PC-3 (cell line): ENCODE measurements at places on chromosomes 11 and 22.

- DNase-seq = no peak
Observed at GRCh38 chr11:85898456-85898855, 43.3 kb downstream of the CCDC83 start.

GRCh38 chr11:75563978-75564552, 2.0 kb downstream of the SERPINH1 start:
- DNase-seq = no peak

DNA sequence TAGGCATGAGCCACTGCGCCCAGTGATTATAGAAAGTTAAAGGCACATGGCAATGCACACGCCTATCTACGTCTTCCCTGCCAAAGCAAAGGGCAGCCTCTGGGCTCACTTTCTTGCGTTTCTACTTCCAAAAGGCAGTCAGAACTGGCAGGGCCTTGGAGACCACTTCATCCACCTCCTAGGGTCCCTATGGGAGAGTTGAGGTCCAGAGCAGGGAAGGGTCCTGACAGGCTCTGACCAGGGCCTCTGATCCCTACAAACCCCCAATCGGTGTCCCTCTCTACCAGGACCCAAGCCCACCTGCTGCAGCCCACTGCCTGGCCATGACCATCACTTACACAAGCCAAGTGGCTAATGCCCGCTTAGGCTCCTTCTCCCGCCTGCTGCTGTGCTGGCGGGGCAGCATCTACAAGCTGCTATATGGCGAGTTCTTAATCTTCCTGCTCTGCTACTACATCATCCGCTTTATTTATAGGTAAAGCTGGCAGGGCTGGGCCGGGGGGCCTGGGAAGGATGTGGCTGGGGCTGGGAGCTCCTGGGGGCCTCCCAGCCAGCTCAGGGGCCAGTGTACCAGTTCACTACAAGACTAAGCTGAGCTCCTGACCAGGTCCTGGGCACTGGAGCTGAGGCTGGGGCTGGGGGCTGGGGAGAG, 1.5 kb downstream of the BEST1 start:
- no peak for DNase-seq

- DNase-seq = no peak
Observed at GRCh38 chr22:43077121-43077877, 11.9 kb downstream of the TTLL1 start.

- no peak for DNase-seq
Observed at GRCh38 chr11:11211186-11211585, 141.9 kb downstream of the CSNK2A3 start.

GRCh38 chr11:124080327-124081001, 34.8 kb upstream of the VWA5A start:
- DNase-seq = peak; percentile 78

GRCh38 chr22:21455334-21456089, 11.7 kb upstream of the TMEM191C start:
- no peak for DNase-seq

DNA sequence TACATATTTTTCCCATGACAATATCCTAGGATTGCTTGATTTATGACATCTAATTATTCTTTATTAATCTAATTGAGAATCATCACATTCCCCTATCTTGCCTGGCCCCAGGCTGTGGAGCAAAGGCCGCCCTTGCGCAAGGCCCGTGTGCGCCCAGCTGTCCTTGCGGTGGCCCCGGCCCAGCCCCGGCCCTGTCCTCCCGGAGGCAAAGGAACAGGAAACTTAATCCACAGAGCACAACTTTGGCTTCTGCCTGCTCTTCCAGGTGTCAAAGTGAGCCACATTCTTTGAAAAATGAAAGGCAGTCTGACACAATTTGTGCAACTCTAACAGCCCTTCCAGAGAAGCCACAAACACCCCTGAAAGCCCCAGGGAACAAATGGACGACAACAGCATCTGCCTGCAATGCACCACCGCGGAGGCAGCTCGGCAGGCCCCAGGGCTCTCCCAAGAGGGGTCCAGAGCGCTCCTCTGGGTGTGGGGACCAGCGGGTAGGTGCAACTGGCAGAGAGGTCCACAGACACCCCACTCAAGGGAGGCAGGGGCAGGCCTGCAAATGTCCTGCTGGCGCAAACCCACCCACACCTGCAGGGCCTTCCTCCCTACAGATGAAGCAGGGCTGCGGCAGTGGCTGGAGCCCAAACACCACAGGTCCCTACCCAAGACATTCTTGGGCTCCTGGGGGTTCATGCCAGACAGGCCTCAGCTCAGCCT, 30.3 kb downstream of the GNB1L start:
- no peak for DNase-seq

- DNase-seq = no peak
Observed at GRCh38 chr11:4495487-4495886, 13.0 kb downstream of the OR52K1 start.

DNA sequence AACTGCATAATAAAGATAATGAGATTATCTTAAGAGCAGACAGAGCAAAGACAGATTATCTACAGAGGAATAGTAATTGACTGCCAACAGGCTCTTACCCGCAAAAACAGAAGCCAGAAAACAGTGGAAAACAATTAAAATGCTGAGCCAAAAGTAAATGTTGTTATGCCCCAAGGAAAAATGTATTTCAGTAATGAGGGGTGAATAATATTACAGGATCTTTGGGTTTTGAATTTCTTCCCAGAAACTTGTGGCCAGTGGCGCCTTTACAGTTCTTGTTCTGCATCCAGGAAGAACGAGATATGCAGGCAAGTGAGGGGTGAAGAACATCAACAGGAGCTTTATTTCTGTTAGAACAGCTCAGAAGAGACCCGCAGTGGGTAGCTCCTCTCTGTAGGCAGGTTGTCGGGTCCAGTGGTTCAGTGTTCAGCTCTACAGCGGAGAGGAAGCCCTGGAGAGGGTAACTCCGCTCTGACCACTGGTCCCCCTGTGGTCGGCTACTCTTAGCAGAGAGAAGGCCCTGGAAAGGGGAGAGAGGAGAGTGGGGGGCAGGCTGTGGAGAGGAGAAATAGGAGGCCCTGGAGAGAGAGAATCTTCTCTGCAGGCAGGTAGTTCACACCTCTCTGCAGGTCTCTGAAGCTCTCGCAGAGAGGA, 51.8 kb upstream of the SC5D start:
- DNase-seq = no peak

GRCh38 chr11:127474766-127475165, 474.2 kb upstream of the KIRREL3 start:
- no peak for DNase-seq

GRCh38 chr11:95904009-95904650, 19.8 kb downstream of the MTMR2 start:
- no peak for DNase-seq

- peak; percentile 83 for DNase-seq
Observed at GRCh38 chr11:134360050-134360835, 28.5 kb downstream of the GLB1L2 start.

- DNase-seq = no peak
Observed at GRCh38 chr11:132142554-132142953, 772.1 kb downstream of the NTM start.

- DNase-seq = no peak
Observed at GRCh38 chr11:69380921-69381581, 87.1 kb downstream of the MYEOV start.

DNA sequence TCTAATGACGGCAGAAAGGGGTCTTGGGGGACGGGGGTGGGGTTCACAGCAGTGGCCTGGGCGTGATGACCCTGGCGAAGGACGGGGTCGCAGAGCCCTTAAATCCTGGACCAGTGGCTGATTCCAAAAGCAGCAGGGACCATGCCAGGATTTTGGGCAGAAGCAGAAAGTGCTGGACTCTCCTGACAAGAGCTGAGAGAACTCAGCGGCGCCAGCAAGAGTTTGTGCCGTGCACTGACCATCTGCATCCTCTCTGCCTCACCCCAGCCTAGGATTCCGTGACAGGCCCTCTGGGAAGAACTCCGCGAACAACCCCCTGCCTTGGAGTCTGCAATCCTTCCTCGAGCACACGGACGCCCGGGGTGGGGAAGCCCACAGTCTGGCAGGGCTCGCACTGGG, 644 bp upstream of the NDUFV1 start:
- DNase-seq = no peak

- peak; percentile 90 for DNase-seq
Observed at GRCh38 chr11:112310419-112310818, 49.8 kb upstream of the PLET1 start.

DNA sequence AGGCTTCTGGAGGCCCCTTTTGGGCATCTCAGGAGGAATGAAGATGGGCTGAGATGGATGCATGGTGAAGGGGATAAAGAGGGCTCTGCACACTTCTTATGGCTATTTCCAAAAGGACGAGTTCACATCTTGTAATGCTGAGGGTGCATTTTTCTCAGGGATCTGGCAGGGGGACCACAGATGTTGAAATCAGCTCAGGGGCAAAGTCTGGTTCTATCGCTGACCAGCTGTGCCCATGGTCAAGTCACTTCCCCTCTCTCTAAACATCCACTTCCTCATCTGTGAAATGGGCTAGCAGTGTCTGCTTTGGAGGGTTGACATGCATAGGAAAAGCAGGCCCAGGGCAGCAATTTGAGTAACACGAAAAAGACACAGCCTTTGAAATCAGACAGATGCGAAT, 26.5 kb downstream of the LHFPL7 start:
- DNase-seq = no peak

DNA sequence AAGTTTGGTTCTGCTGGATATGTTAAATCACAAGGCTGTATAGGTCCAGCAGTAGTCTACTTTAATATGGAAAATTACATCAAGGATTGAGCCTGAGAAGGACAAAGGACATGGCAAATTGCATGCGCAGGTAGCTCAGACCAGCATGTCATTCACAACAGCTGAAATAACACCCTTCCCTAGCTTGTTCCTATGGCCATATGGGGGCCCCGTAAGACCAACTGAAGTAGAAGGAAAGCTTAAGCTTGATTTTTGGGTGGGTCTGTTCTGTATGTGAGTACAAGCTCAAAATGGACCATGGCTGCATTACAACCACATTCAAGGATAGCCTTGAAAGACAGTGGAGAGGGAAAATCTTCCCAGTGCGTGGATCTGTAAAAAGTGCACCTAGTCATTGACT, 20.6 kb upstream of the PDE3B start:
- DNase-seq = no peak

- peak; percentile 61 for DNase-seq
Observed at GRCh38 chr11:122897606-122898210, 15.1 kb downstream of the JHY start.

- DNase-seq = no peak
Observed at GRCh38 chr11:293271-293851, 4.4 kb downstream of the PGGHG start.

DNA sequence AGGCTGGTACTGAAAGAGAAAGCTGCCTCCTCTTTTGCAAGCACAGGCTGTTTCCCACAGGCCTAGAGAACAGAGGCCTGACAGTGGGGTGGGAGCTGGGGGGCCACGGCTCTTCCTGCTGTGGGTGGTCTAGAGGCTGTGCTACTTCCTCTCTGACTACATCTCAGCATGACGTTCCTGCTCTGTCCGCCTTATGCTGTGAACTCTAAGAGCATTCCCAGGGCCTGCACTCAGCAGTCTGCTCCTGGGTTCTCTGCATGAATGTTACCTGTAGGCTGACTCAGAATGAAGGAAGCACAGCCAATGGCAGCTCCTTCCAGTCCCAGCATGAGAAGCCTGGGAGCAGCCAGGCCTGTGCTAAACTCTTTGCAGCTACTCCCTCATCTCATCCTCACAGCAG, 534.3 kb downstream of the NTM start:
- DNase-seq = no peak

DNA sequence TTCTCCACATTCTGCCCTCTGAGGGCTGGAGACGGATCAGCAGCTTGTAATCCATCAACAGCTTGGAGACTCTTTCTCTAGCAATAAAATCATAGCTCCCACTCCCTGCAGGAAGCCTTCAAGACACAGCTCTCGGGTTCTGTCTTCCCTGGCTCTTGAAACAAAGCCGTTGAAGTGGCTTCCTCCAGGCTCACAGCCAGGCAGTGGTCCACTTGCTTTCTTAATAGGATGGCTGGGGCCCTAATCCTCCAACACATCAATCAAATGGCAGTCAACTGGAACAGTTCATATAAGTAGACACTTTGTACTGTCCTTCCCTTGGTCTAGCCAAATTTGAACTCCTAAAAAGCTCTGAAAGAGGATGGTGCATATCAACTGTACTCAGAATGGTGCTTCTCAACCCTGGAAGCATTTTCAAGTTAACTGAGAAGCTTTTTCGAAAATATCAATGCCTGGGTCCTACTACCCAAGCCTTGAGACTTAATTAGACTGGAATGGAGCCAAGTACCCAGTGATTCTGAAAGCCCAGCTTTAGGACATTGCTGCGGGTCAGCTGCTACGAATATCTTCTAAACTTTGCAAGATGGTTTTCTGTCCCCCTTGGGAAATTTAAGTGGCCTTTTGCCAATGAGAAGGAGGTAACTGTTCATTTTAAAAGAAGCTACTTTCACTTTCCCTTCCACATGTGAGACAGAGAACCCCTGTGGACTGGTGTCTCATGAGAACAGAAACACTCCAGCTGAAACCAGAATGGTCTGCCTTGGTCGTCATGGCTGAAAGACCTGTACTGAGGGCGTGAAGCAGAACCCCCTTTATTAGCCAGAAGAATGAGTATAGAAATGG, 74.7 kb downstream of the SC5D start:
- DNase-seq = no peak

DNA sequence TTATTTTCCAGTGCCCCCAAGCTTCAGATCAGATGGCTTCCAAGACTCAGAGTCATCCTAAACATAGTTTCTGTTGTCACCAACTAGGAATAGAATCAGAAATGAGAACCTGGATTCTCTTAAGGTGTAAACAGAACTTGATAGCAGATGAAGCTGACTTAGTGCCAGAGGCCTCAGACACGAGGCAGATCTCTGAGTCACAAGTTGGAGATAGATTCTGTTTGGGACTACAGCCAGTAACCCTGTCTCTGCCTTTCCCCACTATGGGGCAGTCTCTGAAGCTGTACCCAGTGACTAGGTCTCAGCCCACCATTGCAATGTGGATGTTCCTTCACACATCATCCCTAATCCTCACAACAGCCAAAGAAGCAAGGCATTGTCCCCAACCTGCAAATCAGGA, 25.4 kb downstream of the NEU3 start:
- peak; percentile 62 for DNase-seq

DNA sequence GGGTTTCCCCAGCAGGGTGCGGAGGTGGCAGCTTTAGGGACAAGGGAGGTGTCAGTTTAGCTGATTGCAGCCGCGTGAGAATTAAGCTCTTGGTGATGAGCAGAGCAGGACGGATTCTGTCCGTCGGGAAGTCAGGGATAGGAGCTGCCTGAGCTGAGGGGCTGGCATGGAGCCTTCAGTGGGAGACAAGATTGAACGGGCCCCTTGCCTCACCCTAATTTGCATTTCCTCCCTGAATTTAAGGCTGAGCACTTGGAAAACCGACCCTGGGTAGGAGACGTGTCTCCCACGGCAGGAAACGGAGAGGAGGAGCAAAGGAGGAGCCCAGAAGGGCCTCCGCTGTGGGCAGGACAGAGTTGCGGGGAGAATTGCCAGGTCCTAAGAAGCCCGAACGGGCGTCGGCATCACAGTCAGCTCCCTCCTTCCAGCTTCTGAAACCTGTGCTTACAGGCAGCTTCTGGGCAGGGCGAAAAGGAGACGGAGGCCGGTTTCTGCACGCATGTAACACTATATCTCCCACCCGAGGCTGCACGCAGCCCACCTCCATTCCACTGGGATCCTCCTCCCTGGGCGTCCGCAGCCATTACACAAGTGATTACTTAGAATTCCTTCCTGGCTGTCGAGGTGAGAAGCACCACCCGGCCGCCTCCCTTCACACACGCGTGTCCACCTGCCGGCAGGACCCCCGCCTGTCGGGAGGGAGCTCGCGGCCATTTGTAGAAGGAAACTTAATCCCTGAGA, 345.8 kb downstream of the BRD1 start:
- peak; percentile 10 for DNase-seq

- no peak for DNase-seq
Observed at GRCh38 chr11:10428453-10428852, 26.6 kb upstream of the AMPD3 start.

GRCh38 chr11:64049509-64049908, 13.8 kb downstream of the FLRT1 start:
- no peak for DNase-seq

- no peak for DNase-seq
Observed at GRCh38 chr11:69831985-69832384, 12.8 kb upstream of the FGF3 start.
